Effector CD8-positive, alpha-beta T cell (primary cell): ENCODE measurements at places on chromosomes 12 and 14.

DNA sequence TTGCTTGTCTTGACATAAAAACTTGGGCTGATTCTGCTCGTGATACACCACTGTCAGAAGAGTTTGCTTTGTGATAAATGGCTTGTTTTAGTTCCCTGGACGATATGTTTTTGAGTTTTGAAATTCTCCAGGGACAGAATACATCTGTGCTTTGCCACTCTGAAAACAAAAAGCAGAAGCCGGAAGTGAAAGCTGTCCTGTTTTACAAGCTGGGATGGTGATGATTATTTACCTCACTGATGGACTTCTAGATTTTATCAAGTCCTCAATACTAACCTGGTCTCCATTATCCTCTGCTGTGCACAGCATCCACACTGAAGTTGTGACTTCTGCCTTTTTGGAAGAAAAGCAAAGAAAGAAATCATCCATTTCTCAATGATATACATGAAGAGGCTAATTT, 251.6 kb downstream of the TRHDE start:
- DNase-seq, result no peak

DNA sequence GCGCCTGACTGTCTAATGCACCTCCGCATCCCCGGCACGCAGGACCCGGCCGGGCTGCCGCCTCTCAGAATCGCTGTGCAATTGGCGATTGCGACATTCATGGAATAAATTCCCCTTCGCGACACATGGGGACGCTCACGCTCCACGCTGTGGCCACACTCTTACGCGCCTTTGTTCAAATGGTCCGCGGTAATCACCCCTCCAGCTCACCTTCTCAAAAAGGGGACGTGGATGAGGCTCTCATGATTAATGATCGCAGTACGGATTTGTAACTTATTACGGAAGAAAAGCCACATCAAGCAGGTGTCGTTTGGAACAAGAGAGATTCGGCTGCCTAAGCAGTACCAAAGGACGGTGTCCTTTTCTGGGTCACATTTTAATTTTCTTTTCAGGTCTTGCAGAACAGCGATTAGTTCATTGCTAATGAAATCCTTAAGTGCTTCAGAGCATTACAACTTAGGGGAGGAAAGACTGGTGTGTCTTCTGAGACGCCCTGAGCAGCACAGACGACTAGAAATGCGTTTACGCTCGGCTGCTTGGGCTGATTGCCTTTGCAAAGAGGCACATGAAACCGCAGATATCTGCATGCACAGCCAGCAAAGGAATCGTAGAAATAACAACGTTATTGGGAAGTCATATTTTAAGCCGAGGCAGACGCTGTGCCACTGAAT, 37.3 kb upstream of the ADGRD1 start:
- no peak for DNase-seq

- DNase-seq, result no peak
Measured at GRCh38 chr12:76142305-76142704, 57.8 kb upstream of the NAP1L1 start.

DNA sequence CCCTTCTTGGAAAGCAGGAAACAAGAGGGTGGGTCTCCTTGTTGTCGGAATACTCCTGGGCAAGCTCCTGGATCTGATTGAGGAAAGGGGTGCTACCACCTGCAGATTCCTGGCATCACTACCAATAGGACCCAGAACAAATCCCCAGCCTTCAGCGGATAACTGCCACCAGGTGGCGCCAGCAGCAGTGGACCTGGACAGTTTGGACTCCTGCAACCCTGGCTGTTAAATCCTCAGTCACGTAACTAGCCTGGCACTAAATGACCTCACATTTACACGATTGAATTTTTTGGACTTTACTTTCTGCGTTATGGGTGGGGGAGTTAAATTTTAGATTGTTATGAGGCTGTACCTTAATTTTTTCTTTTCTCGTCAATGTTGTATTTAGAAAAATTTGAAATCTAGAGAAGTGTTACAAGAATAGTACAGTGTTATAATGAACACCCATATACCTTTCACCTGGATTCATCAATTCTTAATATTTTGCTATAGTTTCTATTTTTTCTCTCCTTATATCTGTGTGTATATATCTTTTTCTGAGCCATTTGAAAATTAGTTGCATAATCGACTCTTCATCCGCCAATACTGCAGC, 95.6 kb downstream of the GAS2L3 start:
- DNase-seq, result no peak

- DNase-seq, result no peak
Measured at GRCh38 chr12:106139422-106140171, 843 bp upstream of the NUAK1 start.

DNA sequence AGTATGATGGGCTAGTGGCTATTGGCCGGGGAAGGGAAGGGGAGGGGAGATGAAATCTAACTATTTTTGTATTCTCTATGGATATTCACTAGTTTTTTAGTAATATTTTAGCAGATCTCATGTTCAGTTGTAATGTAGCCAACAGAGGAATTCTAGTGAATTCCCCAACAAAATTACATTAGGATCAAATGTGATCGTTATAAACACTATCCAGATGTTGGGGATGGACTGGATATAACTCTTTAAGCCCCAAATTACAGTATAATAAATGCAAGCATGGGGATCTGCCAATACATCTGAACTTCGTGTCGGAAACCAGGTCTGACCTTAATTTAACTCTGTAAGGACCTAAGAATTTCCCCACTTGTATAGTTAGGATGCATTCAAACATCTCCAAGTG, 21.5 kb downstream of the LLPH start:
- no peak for DNase-seq

GRCh38 chr14:41641690-41642089, 35.0 kb downstream of the LRFN5 start:
- no peak for DNase-seq

GRCh38 chr12:57164966-57165625, 17.7 kb upstream of the LRP1-AS start:
- no peak for DNase-seq

- DNase-seq, result no peak
Measured at GRCh38 chr12:90298289-90298948, 589.8 kb upstream of the ATP2B1 start.

DNA sequence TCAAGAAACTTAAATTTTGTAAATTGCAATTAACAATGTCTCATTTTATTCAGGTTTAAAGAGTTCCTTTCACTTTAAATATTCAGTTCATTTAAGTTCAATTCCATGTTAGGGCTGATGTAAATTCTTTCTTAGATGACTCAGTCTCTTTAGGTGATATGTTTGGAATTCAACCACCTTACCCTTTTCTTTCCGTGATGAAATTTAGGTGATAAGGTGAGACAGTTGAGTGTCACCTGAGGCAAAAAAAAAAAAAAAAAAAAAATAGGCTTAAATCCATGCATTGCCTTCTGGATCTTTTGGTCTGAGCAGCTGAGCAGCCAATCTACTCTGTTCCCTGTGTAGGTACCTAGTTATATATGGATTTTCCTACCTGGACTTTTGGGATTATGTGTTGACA, 299.5 kb downstream of the DAD1 start:
- DNase-seq, result no peak

DNA sequence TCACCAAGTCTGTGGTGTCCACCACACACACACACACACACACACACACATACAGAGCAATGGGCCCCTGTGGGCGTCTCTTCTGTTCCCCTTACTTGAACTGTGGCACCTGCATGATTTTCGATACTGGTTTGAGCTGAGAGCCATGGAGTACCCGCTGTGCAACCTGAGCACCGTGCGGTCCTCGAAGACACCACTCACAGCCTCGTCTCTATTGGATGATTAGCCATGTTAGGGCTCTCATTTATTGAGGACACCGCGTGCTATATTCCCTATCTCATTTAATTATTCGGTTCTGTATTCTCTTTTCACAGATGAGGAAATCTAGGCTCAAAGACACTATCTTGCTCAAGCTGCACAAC, 623 bp upstream of the C14orf132 start:
- no peak for DNase-seq

GRCh38 chr12:121582583-121583333, 1.9 kb upstream of the KDM2B start:
- DNase-seq, result no peak
